ENCODE measurements at places on chromosomes 4 and X.
A peak's percentile ranks its signal among the peaks of the same experiment; 100 is the strongest.

DNA sequence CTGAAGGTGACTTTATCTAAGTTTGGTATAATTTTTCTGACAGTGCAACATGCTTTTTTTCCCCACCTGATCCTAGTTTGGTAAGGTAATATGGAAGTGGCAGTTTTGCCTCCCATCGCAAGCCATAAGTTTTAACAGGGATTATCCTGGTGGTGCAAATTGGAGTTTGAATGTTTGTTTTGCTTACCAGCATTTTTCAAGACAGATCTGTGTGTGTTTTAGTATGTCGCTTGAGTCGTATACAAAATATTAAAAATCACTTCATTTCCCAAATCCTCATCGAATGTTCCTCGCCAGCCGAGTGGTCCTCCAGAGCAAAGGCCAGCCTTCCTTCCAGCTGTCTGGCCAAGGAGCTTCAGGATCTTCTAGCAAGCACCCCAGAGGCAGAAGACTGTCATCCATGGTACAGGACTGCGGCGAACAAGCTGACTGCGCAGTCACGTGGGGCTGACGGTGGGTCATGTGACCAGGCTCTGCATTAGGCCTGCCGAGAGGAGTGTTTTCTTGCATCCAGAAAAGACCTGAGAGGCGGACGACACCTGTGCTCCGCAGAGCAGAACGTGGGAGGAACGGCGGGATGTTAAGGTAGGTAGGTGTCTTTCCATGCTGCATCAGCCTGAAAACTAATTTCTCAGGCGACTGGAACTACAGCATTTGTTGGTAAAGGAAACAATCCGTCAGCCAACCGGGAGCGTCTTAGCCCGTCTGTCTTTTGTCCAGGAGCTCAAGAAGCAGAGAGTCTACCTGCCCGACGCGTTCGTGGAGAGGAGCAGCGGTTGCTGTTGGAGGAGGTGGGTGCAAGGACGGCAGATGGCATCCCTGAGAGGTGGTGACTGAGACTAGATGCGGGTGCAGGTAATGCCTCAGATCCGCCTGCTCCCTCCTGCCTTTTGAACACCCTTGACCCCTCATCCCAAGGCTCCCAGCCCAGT is at the start of gene GPRASP3:
Gene GPRASP3, plus strand, starts transcription at position 507 of the 932 bp plus-strand sequence. CDS start 28,253 bp downstream, outside the sequence.
- peak; percentile 81 for DNase-seq

DNA sequence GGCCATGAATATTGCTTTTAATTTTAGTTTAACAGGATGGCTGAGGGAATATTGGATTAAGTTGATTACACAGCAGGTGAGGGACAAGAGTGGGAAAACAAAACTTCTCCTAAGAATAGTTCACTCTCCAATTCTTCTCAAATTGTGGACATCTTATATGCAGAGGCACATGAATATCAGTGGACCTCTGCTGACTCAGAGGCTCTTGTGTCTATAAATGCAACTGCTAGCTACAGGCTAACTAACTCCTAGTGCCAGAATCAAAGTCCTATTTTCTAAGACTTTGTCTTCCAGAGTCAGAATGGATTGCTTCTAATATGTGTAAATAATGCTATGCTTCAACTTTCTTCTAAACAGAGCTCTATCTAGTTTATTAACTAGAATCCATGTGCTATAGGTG is 175.8 kb downstream of the IL15 start:
- no peak for DNase-seq

DNA sequence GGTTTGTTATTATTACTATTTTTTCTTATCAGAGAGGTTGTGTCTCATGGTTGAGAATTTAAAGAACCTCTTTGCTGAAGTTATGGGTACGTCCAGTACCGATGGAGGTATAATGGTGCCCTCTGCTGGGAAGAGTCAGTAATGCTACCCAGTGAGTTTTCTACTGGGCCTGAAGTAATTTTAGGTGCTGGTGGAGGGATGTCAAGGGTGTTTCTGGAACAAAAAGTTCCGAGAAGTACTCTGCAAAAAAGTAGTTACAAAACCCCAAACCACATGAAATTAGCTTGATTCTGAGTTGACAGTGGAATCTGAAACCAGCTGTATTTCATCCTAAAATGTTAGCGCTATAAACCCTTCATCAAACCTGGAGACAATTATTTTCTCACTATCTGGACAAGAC is 102.5 kb upstream of the MID1 start:
- DNase-seq = peak; percentile 60

- DNase-seq = no peak
These were observed 18.3 kb downstream of the FBXL5 start for GRCh38 chr4:15636818-15637217.

DNA sequence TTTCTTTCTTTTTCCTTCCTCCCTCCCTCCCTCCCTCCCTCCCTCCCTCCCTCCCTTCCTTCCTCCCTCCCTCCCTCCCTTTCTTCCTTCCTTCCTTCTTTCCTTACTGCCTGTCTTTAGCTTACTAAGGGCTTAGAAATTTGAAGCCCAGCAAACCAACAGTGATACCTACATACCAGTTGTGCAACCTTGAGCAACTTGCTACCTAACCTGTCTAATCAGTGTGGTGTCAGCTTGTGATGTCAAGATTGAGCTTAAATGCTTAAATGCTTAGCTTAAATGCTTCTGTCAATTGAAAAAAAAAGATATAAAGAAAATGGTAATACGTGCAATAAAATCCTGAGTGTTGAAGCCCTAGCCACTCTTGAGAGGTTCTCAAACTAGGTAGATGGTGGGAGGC is 728.6 kb downstream of the TRIML1 start:
- DNase-seq = no peak

DNA sequence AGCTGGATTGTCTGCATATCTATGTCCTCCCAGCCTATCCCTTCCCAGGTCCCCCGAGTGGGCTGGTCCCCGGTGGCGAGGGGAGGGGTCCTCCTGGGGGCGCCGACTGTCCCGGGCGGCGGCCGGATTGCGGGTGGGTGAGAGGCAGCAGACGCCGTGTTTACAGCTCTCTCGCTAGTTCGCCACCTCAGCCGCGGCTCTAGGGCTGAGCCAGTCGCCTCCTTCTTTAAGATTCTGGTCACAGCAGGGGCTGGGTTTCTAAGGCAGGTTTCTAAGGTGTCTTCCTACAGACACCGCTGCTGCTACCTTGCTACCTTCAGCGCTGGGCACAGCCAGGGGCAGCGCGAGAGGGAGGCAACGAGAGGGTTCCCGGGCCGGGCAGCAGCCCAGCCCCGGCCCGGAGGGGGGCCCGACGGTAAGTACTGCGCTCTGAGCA is 57.2 kb downstream of the FRMPD3 start:
- no peak for DNase-seq

GRCh38 chrX:136665258-136665900 is 17.4 kb downstream of the CD40LG start:
- no peak for DNase-seq

DNA sequence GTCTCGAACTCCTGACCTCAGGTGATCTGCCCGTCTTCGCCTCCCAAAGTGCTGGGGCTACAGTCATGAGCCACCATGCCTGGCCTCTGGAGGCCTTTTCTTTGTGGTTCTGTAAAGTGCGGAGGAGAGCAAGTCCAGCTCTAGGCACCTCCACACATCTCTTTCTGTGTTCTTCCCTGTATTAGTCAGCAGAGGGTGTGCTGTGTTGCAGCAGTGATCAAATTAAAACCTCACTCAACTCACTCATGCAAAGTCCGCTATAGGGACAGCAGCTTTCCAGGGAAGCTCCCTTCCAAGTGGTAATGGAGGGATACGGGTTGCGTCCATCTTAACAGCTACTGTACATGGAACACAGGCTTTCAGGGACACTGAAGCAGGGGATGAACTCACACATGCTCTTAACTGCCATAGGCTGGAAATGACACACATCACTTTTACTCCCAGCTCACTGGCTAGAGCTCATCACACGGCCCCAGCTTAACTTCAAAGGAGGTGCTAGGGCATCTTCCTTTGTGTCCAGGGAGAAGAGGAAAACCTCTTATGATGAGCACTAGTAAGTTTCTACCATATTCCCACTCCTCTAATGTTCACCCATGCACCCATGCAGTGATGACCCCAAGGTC is 36.0 kb upstream of the CCNG2 start:
- peak; percentile 14 for DNase-seq

- no peak for DNase-seq
These were observed 101.1 kb downstream of the DCAF12L2 start for GRCh38 chrX:126064901-126065541.

- no peak for DNase-seq
These were observed 328.7 kb downstream of the PCDH18 start for GRCh38 chr4:137203601-137204000.

DNA sequence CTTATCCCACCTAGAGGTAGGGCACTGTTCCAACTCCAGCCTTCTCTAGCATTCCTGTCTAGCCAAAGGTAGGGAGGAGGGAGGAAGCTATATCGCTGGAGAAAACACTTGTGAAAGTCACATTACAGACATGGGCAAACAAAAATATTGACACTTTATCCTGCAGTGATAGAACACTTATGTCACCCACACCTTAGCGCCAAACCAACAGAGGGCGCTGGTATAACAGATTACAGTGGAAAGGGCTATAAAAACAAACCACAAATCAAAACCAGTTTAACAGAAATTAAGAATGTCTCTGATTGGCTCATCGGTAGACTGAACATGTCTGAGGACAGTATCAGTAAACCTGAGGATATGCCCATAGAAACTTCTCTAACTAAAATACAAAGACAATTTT is 451.3 kb downstream of the TLL1 start:
- peak; percentile 12 for DNase-seq

DNA sequence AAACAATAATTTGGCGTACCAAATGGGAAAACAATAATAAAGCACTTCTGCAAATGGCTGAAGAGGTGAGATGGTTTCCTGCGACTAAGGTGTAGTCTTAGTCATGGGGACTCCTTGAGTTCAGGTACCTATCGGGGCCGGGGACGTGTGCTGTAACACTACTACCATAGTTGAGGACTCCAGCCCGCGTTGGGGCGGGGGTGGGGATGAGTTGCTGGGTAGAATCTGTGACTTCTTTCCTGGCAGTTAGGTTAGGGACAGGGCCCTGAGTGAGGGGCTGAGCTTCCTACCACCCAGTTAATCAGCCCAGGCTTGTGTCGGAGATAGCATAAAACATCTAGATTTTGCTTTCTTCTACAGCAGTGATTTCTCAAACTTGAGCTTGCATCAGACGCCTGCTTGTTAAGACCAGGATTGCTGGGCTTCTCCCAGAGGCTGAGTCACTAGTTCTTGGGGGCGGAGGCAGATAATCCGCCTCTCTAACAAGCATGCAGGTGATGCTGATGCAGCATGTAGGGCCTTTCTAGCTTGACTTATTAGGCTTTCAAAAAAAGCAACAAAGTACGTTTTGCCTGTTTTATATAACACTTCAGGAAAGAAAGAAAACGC is 30.2 kb downstream of the RBBP7 start:
- no peak for DNase-seq

DNA sequence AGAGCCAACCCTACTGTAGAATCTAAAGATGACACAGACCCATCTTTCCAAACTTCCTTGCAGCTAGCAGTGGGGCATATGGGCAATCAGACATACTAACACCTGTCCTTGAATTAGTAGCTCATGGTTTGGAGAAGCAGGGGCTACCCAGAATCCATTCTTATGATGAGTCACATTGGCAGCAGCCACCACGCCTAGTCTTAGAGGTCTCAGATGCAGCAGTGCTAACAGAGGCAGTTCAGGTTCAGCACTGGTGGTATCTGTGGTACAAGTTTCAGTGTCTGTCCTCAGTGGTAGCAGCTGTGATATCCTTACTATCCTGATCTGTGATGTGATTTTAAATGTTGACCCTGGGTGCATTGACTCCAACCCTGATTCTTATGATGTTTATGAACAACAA is 68.1 kb downstream of the FRMPD4 start:
- DNase-seq = no peak

DNA sequence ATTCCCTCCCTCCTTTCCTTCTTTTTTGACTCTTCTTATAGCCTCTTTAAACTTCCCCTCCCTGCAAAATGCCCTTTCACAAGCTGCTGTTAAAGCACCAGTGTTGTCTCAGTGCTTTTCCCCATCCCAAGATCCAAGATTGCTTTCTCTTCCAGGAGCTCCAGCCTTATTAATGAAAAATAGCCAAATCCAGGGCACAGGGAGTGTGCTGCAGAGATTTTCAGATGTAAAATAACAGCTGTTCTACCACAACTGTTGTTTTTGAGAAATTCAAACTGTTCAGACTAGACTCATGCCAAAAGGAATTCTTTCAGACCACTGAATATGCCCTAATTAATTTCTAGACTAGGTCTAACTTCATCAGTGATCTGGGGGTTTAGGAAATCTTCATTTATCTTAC is 47.0 kb upstream of the GPC3 start:
- DNase-seq = no peak

DNA sequence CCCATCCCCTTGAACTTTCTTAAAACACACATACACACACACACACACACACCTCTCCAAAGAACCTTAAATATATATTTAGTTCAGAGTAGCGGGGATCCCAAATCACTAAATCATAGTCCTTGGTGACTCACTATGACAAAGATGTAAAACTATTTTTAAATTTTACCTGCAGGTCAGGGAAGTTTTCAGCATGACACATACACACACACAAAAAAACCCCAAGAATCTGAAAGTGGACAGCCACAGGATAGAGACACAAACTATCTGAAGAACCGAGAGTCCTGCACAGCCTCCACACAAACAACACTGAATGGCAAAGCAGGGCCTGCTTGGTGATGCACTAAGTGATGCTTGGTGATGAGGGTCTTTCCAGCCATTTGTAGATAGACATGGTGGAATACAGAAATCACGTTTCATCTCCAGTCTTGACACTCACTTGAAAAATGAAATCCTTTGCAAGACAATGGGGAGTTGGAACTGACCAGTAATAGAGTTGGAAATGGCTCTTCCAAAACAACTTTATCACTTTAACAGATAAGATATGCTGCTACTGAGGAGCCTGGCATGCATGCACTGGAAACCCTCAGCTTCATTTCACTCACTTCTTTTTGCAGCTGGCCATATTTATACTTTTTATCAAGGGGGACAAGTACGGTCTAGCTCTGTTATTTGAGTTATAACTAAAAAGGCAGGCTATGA is 307.3 kb downstream of the RAPGEF2 start:
- no peak for DNase-seq

- DNase-seq = no peak
These were observed 42.5 kb upstream of the MAP3K15 start for GRCh38 chrX:19557822-19558221.

- DNase-seq = peak; percentile 57
These were observed 315.9 kb downstream of the LDB2 start for GRCh38 chr4:16582526-16582925.

GRCh38 chr4:37948542-37948941 is 11.7 kb upstream of the PTTG2 start:
- DNase-seq = no peak

- no peak for DNase-seq
These were observed 56.7 kb downstream of the NAF1 start for GRCh38 chr4:163109967-163110366.

GRCh38 chr4:87114245-87115062 is 106.0 kb downstream of the KLHL8 start:
- DNase-seq = no peak
